ENCODE measurements at places on chromosomes 4 and X.

GRCh38 chrX:98523026-98523425 is 1639.3 kb downstream of the RPA4 start:
- DNase-seq, result no peak

GRCh38 chr4:169841776-169842175 is 84.0 kb upstream of the HPF1 start:
- DNase-seq, result no peak

- DNase-seq, result no peak
Measured at GRCh38 chrX:123324625-123325024, 140.5 kb downstream of the GRIA3 start.

DNA sequence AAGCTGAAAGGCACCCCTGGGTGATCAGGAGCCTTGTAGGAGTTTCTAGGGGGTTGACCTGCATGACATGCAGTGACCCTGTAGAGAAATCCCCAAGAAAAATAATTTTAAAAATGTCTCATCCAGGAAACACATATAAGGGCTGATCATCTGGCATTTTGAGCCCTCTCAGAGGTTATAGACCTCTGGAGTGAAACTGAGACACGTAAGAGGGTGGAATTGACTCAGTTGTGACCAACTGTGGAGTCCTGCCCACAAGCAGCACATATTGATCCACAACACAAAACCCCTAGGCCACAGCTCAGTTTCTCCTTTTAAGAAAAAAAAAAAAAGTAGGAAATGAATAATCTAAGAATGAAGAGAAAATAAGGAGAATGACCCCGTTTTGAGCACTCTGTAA is 32.5 kb upstream of the MTMR8 start:
- DNase-seq, result no peak

- DNase-seq, result no peak
Measured at GRCh38 chr4:184810720-184811119, 15.0 kb downstream of the ACSL1 start.
